ENCODE measurements at places on chromosomes 3 and 15. TPM values are rescaled to one million over a fixed set of nuclear protein-coding genes. Genes with fewer than 3 reads are reported as not detected.

- DNase-seq, result no peak
Measured at GRCh38 chr15:88334436-88334835, 77.9 kb upstream of the NTRK3 start.

DNA sequence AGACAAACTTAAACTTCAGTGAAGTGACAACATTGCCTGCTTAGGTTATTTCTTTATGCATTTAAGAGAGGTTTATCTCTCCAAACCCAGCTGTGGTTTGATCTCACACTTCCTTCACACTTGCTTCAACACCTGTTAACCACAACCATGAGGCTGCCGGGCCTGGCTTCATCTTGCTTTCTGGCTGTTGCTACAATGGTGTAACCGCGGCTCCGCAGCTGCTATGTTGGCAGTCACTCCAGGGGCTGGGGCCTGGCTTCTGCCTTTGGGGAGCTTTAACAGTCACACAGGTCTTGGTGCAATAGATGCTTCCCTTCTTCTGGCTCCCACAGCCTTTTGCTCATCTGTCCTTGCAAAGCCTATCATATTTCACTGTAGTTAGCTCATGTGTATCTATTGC is 72.9 kb upstream of the MNS1 start:
- DNase-seq, result no peak

DNA sequence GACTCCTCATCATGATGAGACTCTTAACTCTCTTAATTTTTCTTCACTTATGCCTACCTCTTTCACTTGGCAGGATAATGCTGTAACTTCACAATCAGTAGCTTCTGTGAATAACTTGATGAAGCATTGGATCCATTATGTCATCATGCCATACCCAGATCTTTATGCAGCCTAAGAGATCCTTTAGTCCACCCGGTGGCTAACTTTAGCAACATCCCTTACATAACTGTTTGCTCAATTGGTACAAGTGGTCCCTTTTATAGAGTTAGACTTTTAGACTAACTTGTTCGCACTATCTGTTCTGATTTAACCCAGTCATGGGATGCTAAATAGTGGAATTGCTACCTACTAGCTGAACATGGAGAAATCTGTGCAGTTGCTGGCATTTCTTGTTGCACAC is 184.5 kb downstream of the USP13 start:
- no peak for DNase-seq

DNA sequence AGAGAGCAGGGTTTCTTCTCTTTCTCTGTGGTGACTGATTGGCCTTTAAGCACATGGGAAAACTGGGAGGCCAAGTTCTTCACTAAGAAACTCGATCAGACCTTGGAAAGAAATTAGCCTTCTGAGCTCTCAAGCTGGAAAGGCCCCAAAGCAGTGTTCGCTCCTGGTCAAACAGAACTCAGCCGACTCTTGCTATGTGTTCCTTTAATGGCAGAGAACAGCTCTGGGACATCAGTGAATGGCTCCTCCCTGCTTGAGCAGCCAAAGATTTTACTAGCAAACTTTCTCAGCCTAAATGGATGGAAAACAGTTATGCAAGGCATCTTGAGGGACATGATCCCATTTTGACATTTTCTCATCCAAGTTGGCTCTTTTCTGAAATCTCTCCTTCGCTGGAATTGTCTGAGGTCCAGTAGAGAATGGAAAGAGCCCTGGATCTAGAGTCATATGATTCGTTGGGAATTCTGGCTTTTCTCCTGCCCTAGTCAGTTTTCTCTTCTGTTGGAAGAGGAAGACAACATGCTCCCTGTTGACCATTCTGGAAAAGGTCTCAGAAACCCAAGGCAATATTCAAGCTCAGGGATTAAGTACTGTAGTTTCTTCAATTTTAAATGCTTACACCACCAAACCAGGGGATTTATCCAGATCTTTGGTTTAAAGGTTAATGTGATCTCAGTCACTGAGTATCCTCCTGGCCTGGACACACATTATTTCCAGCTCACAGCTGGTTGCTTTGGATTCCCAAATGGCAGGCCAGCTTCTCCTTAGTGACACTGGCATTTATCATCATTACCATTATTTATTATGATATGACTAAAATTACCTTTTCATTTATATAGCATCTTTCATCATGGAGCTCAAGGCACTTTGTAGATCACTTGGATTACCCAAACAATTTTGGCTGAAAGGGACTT is 319.6 kb downstream of the AGBL1 start:
- no peak for DNase-seq

DNA sequence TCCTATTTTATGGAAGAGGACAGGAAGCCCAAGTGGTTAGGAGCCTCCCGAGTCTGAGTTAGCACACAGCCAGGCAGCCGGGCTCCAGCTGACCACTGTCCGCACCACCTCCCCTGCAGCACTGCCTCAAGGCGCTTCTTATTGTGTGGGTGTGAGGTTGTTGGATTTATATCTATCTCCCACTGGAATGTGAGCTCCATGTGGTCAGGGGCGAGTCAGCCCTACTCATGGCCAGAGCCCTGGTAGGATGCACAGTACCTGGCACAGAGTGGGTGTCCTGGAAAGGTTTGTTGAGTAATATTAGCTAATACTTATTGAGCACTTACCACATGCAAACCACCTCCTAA is 9.7 kb upstream of the FBLN2 start:
- no peak for DNase-seq

Gene VWA5B2
- 5.7 TPM for total RNA-seq

Gene C3orf33
- total RNA-seq, result 2.7 TPM

Gene PLSCR2
- not detected for total RNA-seq

Gene GHSR
- not detected for total RNA-seq
